CD4-positive, alpha-beta T cell treated with Interleukin-21 for 1 hour (primary cell): ENCODE measurements at places on chromosomes 4 and X.

DNA sequence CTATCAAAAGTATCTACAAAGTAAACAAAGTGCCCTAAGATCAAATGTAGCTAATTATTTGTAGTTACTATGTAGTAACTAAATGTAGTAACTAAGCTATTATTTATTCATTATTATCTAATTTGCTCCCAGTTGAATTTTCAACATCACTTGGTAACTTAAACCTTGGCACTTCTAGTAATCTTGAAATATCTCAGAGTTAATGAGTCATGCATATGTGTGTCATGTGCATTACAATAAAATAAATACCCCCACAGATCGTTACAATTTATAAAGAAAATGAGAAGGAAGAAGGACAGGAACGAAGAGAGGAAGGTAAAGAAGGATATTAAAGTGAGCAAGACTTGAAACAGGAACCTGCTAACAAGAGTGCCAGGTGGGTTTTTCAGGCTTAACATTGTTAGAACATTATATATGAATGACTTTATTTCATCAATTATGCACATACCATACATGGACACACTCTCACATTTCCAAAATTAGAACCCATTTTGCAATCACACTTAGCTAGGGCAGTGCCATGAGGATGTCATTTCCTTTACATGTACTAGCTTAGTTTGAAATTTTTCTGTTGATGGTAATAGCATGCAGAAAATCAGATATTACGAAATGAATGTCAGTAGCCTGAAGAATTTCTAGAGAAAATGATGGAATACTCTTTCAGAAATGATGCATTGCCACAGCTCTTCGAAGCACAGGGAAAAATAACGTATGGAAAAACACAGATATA lies 1670.4 kb upstream of the AGA start:
- DNase-seq, result no peak

DNA sequence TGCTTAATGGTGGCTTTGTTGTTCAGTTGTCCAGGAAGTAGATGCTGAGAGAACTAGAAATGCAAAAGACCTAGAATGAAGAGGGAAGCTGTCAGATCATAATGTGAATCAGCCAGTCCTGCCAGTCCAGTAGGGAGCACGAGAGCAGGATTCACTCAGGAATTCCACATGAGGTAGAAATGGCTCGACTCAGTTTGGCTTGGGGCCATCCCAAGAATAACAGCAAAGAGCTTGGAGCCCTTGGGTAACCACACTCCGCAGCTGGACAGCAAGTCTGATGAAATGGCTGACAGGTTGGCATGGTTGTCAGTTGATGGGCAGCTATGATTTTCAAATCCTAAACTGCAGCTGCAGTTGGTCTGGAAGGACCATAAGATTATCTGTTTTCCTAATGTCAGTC lies 44.5 kb upstream of the WDR1 start:
- no peak for DNase-seq

GRCh38 chrX:23381099-23382087 lies 46.7 kb downstream of the PTCHD1 start:
- no peak for DNase-seq

DNA sequence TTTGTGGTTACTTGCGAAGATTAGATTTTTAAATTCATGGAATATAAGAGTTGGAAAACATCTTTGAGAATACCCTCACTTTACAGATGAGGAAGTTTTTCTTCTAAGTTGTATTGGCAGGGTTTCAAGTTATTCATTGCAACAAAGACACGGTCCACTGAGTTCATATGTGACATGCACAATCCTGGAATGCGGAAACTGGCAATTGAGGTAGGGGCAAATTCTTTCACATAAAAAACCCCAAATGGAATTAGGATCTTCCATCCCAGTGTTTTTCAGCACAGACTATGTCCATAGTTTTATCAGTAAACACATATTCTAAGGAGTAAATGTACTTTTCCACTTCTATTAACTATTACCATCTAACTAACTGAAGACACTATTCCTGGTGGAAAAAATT lies 81.8 kb upstream of the NAP1L5 start:
- DNase-seq, result no peak

DNA sequence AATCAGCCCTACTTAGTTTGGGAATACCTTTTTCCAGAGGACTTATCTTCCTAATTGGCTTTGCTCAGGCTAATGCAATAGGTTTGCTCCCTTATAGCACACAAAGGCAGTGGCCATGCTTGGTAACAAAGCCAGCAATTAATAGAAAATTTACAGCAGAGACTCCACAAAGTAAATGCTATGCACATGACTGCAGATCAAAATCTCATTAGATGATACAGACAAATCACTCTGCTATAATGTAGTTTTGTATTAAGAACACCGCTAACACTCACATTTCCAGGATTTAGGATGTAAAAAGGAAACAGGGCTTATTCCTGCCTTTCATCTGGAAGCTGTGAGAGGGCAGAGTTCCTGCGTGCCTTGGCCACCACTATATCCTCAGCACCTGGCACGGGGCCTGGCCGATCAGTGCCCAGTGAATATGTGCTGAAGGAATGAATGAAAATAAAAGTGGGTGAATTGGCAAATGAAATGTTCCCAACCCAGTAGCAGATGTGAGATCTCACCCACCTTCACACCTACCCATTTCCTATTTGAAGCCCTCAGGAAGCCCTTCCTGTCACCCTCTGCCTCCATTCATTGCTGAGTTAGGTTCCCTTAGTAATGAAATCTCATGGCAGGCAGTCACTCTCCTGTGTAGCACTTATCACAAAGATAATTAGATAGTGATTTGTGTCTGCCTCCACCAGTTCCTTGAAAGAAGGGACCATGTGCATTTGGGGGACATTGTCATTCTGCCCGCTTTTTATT lies 5.1 kb downstream of the SEPTIN6 start:
- DNase-seq, result peak; percentile 45

DNA sequence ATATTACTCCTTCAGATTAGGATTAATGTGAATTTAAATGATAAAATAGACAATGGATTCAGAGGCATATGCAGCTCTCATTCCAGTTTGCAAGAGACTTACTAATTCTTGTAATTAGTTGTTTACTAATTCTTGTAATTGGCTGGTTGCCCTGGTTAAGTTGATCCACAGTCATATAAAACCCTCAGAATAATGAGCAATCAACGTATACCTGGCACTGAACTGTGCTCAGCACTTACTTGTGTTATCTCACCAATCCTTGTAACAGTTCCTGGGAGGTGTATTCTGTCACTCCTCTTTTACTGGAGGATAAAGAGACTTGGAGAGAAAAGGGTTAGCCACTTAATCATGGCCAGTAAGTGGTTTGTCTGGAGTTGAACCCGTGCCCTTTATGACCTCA lies 10.5 kb downstream of the HERC5 start:
- no peak for DNase-seq

DNA sequence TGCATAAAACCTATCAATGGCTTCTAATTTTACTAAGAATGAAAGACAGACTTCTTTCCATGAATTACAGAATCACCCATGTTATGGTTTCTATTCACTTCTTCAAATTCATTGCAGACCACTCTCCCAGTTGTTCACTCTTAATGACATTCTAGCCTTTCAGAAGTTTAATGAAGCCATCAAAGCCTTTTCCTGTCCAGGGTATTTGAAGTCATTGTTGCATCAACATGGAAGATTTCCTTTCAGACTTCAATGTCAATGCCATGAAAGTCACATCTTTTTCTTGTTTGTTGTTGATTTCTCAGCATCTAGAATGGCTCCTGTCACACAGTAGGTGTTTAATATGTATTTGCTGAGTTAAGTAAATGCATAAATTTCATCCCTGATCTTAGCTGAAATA lies 48.1 kb upstream of the ARSJ start:
- DNase-seq, result no peak

GRCh38 chr4:5784960-5785611 lies 74.1 kb downstream of the EVC start:
- no peak for DNase-seq

GRCh38 chr4:96145601-96146000 lies 305.7 kb downstream of the PDHA2 start:
- DNase-seq, result no peak

- DNase-seq, result no peak
Observed at GRCh38 chr4:153223930-153224329, 19.7 kb downstream of the TRIM2 start.

DNA sequence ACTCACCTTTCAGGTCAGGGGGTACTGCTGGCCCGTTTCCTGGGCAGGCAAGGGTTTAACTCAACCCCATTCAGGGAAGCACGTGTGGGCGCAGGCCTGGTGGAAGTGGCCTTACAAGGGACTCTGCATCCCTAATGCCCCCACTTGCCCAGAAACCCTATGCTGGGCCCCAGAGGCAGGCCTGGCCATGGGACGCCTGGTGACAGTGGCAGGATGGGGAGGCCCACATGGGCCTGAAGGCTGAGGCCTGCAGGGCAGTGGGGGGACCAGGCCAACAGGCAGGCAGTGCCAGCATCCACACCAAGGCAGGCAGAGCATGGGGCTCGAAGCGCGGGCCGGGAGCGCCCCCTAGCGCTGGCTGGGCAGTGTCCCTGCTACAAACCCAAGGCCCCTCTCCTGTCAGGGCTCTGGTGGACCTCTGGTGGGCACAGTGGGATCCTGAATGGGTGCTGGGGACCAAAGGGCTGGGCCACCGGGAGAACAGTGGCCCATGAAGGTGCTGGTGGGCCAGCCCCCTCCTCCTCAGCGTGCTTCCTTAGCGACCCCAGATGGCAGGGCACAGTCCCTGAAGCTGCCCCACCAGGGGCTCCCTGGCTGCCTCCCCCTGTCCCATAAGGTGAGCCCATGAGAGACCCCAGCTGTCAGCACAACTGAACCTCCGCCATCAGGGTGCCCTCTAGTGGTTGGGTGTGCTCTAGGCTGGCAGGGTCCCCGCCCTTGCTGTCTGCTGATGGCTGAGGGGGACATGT lies 16.8 kb downstream of the FGFR3 start:
- DNase-seq, result peak; percentile 66

DNA sequence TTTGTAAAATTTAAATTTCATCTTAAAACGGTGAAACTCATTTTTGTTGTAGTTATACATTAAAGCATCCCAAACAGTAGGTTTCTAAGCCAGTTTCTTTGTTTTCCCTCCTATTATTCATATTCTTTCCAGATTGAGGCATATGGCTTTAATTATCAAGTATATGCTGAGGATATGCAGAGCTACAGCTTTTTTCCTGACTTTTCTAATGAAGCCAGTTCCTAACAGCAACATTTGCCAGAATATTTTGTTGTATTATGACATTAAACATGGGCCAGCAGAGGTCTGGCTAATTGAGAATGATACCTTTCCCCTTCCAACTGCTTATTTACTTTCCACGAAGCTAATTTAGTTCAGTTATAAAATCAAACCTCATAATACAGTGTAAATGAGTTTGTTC lies 75.3 kb downstream of the SLIT2 start:
- no peak for DNase-seq

- DNase-seq, result no peak
Observed at GRCh38 chr4:36323816-36324419, 42.5 kb downstream of the DTHD1 start.

DNA sequence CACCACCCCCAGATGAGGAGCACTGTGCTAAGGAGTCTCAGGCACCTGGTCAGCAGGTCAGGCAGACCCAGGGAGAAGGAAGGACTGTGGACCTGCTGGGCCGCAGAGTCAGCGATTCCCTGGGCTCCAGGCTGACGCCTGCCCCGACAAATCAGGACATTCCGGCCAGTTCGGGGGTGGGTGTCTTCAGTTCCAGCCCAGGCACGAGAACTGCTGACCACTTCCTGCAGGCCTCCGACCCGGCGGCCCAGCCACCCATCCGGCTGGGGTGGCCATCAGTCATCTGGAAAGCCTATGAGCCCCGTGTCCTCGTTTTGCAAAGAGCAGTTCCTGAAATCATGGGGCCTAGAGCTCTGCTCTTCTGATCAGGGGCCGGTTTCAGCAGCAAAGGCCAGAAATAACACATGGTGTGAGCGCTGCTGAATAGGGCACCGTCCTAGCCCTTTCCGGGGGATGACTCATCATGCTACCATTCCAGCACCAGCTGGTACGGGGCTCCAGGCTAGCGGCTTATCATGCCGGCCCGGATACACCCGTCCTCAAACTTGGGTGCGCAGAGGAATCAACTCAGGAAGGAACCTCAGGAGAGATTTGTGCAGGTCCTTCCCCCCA lies 7.8 kb upstream of the SH3TC1 start:
- DNase-seq, result no peak

DNA sequence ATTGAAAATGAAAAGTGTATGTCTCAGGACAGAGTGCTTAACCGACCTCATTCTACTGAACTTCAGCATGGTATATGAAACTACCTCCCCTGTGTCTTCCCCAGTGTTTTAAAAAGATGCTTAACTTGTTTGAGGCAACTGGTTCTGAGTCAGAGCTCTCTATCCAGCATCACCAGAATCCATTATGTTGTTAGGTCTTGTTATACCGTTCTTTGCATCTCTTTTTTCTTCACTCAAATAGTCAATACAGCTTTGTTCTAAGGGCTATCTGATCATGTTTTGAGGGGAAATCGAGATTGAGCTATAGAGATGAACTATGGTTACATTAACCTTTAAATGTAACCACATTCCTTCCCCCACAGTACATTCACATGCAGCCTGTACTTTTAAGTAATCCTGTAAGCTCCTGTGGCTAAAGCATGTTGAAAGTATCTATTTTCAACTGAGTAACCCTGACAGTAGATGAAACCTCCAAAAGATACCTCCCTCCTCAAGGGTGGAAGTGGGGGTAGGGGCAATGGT lies 514.4 kb downstream of the RPA4 start:
- DNase-seq, result no peak

DNA sequence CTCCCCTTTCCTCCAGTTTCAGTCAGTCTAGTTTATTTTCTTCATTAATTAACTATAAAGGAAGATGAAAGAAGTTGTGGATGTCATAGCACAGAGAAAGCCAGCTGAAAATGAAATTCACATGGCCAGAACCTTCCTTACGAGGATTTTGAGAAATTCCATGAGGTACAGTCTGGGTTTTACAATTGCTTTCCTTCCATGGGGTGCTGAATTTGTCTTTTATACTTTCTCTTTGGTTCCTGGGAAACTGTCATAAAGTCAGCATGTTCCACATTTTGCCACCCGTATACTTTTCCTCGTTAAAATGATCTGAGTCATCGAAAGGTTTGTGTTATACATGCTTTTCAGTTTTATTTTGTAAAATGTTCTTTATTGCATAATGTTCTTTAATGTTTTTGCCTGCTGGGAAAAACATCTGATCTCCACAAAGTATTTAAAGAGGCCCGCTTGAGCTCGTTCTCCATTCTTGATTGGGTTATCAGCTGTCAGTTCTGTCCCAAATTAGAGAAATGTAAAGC lies 78.1 kb upstream of the CLDN34 start:
- no peak for DNase-seq

DNA sequence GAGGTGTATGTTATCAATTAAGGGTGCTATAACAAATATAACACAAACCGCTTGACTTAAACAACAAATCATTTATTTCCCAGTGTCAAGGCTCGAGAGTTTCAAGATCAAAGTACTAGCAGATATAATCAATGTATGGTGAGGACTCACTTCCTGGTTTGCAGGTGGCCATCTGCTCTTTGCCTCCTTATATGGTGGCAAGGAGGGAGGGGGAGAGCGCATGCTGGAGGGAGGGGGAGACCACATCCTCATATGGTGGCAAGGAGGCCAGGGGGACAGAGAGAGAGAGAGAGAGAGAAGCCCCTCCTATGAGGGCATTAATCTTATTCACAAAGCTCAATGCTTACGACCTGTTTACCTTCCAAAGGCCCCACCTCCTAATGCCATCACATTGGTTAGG lies 372.3 kb upstream of the SPOCK3 start:
- DNase-seq, result no peak

- DNase-seq, result no peak
Observed at GRCh38 chr4:189176002-189176401, 764.7 kb upstream of the FRG1 start.
